Progenitor cell of endocrine pancreas (in vitro differentiated cells): ENCODE measurements at places on chromosomes 3 and 15.

GRCh38 chr3:157174290-157174648 lies 14.3 kb upstream of the CCNL1 start:
- no peak for DNase-seq

- no peak for DNase-seq
These were observed 111.1 kb upstream of the CBLB start for GRCh38 chr3:105979961-105980360.

DNA sequence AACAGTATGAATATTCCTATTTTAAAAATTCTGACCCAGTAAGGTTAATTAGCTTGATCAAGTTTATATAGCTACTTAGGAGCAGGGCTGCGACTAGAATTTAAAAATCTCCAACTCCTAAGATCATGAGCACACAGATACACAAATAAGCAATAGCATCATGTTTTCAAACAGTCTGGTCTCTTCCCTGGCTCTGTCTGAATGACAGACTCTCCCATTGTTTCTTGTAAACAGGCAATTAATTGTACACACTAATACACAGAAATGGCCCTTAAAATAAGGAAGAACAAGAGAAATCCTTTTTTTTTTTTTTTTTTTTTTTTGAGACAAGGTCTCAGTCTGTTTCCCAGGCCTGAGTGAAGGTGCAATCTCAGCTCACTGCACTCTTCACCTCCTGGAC lies 1064.4 kb upstream of the CFAP20DC start:
- no peak for DNase-seq

- DNase-seq: no peak
These were observed 250.3 kb downstream of the ULK4 start for GRCh38 chr3:41711651-41712050.

DNA sequence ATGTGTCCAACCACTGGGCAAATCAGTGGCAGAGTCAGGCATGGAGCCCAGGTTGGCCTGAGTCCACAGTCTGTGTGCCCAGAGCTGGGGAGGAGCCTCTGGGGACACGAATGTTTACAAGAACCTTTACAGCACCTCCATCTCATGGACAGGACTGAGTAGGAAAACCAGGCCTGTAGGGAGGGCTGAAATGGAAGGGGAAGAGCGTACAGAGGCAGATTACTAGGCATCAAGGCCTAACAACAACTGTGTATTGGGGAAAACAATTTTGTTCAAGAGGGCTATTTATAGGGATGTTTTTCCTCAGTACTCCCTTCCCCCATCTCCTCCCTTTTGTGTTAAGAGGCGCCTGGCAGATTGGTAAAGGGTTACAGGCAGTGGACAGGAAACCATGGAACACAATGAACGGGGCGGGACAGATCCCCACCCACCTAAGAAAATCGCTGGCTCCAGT lies 15.1 kb upstream of the ARHGAP31 start:
- DNase-seq: no peak

GRCh38 chr3:198071602-198072287 lies 111.7 kb downstream of the LMLN start:
- no peak for DNase-seq

DNA sequence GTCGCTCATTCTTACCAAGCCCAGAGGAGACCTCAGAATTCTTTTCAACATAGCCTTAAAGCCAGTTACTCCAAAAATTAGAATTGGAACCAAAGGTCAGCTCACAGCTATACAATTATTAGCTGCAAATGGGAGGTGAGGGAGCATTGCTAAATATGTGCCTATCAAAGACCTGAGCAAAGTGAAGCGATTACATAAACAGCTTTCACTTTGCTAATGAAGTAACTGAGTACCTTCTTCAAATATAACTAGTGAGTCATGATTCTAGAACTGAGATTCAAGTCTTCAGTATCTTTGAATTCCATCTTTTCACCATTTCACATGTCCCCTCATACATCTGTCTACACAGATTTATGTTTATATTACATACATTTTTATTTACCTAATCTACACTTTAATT lies 122.6 kb downstream of the P2RY1 start:
- DNase-seq: no peak

GRCh38 chr3:160128056-160128455 lies 97.2 kb upstream of the C3orf80 start:
- DNase-seq: no peak

DNA sequence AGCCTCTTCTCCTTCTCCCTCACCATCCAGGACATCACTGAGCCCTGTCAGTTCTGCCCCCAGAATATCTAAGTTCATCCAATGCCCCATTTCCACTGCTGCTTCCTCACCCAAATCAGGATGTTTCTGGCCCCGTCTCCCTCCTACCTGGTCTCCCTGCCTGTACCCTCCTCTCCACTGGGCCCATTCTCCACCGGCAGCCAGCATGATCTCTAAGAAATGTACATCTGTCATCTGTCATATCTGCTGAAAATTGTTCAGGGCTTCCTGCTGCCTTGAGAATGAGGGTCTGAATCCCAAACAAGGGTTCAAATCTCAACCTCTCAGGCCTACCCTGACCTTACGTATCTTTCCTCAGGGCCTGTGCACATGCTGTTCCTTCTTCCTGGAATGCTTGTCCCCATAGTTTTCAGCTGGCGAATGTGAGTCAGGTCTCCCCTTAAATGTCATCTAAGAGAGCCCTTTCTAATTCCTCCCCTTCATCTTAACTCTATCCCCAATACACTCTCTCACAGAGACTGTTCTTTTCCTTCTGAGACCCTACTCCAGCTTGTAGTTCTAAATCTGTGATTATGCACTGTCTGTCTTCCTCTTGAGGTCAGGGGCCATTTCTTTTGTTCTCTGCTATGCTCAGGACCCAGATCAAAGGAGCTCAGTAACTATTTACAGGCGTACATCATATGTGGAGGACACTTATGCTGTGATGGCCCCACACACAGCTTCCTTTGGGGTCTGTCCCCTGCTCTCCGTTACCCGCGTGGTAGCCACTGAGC lies 40.8 kb downstream of the SMAD3 start:
- no peak for DNase-seq

DNA sequence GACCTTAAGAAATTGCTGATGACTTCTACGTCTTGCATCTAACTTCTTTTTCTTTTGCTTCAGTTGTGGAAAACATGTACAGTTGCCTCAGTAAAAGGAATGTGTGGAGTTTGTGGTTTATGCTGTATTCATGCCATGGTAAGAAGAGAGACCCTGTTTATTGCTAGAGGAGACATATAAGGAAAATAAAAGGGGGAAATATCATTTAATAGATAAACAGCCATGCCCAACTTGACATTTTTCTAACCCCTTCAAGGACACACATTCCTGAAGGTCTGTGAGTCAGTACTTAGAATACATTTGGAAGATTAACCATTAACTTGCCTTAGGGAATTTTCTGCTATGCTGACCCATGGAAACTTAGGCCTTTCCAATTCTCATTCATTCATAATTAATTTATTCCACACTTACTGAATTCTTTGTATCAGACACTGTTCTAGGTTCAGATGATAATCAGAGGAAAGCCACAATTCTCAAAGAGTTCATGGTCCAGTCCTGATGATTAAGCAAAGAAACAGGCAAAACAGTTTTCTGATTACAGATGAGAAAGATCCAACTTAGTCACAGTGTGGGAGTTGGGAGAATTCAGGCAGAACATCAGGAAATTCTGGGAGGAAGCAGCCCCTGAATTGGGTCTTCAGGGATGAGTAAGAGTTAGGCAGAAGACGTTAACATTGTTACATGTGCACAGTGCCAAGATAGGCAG lies 329.8 kb upstream of the RASGRP1 start:
- no peak for DNase-seq

DNA sequence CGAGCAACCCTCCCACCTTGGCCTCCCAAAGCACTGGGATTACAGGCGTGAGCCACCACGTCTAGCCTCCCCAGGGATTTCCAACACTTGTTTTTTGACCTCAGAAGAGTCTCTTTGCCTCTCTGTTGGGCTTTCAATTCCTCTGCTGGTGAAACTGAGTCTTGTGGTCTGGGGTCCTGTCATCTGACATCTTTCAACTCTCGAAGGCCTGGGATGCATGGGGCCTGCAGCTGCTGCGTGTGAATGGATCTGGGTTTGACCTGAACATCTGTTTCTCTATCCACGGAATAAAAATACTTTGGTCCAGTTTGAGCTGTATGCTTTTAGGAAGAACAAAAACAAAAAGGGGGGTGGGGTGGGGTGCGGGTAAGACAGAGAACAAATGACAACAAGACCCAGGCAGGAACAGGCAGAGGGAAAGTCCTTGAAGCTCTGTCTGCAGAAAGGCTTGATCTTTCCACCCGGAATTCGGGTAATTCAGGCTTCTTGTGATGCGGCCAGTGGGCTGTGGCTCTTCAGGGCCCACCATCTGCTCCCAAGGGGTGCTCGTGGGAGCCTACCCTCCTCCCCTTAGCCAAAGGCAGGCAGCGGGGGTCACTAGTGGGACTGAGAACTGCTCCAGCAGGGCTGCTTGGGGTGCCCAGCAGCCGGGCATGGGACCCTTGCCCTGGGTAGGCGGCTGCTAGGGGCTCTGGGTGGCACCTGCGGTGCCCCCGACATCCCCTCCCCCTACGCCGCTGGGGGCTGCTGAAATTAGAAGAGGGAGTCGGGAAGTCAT lies 71.5 kb downstream of the SLC12A8 start:
- no peak for DNase-seq

- DNase-seq: no peak
These were observed 16.5 kb upstream of the CLK3 start for GRCh38 chr15:74599156-74599555.

GRCh38 chr3:130737622-130738021 lies 9.0 kb downstream of the PIK3R4 start:
- DNase-seq: no peak

GRCh38 chr3:23797491-23797890 lies 8.3 kb upstream of the UBE2E1 start:
- no peak for DNase-seq

DNA sequence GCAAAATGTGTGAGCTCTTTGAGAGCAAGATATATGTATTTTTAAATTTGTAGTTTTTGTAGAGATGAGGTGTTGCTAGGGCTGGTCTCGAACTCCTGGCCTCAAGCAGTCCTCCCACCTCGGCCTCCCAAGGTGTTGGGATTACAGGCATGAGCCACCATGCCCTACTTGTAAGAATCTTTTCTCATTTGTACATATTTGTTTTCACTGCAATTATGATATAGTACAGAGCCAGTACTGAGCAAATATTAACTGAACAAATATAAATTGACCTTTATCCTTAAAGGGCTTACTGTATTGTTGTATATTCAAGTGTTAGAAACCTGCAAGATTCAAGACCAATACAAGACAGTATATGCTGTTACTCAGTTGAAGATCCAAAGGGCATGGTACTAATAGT lies 53.4 kb downstream of the GTF2E1 start:
- no peak for DNase-seq

DNA sequence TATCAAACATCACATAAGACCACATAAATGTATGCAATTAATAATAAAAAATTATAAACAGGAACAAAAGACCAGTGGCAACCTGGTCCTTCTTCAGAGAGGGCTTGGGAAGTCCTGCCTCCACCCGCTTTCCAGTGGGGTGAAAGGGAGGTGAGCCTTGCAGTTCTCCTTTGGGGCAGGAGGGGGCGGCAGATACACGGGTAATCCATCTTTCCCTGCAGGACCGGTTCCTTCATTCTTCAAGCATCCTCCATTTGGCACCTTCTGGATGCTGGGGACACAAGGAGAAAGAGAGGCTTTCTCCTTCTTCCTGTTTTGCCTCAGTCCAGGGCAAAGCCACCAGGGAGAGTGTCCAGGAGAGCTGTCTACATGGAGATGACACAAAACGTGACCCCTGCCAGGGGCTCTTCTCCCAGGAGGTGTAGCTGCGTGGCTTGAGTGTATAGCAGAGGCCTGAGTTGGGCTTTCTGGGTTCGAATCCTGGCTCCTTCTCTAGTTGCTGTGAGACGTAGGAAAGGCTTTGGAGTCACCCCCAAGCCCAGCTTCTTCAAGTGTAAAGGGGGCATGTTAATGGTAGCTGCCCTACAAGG lies 23.2 kb downstream of the RPLP1 start:
- DNase-seq: peak; percentile 73

GRCh38 chr3:80993241-80993945 lies 768.1 kb downstream of the GBE1 start:
- no peak for DNase-seq

- no peak for DNase-seq
These were observed 18.8 kb downstream of the ASTE1 start for GRCh38 chr3:131007782-131008181.

DNA sequence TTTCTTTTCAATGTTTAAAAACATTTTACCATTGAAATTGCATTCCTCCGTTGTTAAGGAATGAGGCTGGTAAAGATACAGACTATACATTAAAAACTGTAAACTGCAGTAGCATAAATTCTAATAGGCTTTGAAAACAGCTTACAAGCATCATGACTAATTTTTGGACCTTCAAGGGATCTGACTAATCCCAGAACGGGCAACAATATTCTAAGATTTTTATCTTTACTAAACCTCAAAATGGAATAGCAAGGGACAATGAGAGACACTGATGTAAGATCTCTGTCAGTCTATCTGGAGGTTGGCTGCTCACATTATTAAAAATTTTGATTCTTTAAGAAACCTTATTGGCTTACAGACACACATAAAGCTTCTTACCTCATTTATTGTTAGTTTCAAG lies 74.7 kb downstream of the BTD start:
- no peak for DNase-seq

DNA sequence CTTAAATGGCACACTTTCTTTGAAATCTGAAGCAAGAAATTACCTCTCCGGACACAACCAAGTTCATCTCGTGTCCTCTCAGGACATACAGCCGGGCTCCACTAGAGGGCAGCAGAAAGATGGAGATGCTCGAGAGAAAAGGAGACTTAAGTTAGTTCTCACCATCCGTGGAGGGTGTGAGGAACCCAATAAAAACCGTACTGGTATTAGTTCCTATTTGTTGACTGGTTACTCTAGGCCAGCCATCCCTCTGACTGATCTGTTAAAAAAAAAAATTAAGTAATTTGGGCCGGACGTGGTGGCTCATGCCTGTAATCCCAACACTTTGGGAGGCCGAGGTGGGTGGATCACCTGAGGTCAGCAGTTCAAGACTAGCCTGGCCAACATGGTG lies 7.9 kb upstream of the CYP11A1 start:
- peak; percentile 64 for DNase-seq

DNA sequence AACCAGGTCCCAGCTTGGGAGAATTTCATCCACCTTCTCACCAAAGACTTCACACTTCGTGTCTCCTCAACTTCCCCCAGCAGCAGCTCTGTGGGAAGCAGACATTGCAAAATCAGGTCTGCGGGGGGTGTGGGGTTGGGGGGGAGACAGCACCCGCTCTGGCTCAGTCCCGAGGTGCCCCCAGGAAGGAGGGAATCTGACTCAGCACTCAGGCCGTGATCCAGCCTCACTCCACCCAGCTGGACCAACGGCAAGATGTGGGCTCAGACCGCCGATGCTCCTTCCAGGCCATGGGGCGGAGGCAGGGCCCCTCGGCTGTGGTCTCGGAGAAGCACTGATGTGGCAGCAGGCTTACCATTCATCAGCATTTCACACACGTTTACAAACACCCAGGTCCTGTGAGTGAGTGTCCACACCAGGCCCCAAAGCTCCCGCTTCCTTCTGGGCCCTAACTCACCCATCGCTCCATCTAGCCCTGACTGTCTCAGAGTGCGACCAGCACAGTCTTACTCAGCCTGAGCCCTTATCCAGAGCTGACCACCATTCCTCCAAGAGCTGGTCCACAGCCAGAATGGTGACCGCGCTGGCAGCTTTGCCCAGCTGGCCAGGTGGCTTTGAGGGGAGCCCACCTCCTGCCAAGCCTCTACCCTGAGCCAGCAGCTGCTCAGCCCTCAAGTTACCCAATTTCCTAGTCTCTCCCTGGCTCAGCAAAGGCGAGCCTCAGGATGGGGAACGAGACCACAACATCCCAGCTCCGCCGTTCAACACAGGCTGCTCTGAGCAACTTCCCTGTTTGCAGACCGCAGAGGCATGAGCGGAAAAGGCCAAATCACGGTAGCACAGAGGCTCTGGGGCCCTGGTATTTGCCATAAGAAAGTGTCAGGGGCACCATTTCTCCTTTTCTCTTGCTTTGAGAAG lies 3.3 kb downstream of the STAB1 start:
- no peak for DNase-seq
